ENCODE measurements at places on chromosomes 3 and 15.

- no peak for DNase-seq
Observed at GRCh38 chr15:73282567-73283365, 86.0 kb downstream of the HCN4 start.

DNA sequence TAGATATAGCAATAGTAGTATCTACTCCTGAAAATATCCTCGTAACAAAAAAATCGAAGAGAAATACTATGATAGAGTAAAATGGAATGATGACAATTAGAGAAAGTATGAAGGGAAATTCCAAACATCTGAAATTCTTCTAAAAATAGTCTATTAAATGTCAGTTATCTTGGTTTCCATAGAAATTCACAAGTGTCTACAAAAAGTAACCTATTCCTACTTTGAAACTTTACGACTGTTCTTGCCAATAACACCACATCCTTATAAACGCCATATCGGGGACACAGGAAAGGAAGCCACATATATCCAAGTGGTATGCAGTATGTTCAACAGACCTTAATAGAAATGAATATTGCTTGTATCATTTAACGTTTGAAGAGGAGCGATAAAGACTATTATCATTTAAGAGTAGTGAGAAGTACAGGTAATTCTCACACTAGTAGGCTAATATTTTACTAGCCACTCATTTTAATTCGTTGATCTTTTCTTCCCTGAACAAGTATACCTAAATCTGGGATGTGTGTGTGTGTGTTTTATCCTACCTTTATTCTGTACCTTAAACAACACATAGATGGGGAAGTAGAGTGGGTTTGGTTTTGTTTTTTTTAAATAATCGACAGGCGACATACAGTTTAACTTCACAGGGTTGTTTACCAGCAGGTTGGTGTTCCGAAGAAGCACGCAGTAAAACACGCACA lies 1.2 kb downstream of the GPR176 start:
- no peak for DNase-seq

DNA sequence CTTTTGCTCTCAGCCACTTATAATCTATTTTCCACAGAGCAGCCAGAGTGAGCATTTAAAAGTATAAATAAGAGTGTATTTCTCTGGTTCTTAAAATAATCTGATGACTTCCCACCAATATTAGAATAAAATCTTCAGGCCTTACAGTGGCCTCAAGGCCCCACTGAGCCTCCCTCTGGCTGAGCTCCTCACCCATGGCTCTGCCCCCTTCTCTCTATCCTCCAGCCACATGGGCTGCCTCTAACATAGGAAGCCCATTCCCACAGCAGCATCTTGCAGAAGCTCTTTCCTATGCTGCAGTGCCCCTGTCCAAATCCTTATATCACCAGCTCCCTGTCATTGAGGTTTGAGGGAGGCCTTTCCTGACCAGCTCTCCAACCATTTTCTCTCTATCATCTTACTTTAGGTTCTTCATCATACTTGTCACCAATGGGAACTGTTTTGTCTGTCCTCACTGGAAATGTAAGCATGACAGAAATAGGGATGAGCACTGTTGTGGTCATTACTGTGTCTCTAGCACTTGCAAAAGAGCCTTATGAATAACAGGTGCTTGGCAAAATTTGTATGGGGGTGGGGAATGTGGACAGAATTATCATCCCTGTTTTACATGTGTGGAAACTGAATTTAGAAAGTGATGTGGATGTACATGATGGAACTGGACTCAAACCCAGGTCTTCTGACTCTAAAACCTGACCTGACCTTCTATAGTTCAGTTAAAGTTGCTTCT lies 250.6 kb downstream of the NR1D2 start:
- DNase-seq = no peak

- DNase-seq = peak; percentile 21
Observed at GRCh38 chr3:77039606-77040171, at the start of gene ROBO2. Gene ROBO2, plus strand, starts transcription at chr3:77040099. Its CDS starts 687 bp downstream, at chr3:77040786.

- DNase-seq = no peak
Observed at GRCh38 chr3:53216723-53217122, 39.1 kb downstream of the TKT start.

GRCh38 chr15:44397869-44398268 lies 29.6 kb upstream of the CTDSPL2 start:
- DNase-seq = no peak

DNA sequence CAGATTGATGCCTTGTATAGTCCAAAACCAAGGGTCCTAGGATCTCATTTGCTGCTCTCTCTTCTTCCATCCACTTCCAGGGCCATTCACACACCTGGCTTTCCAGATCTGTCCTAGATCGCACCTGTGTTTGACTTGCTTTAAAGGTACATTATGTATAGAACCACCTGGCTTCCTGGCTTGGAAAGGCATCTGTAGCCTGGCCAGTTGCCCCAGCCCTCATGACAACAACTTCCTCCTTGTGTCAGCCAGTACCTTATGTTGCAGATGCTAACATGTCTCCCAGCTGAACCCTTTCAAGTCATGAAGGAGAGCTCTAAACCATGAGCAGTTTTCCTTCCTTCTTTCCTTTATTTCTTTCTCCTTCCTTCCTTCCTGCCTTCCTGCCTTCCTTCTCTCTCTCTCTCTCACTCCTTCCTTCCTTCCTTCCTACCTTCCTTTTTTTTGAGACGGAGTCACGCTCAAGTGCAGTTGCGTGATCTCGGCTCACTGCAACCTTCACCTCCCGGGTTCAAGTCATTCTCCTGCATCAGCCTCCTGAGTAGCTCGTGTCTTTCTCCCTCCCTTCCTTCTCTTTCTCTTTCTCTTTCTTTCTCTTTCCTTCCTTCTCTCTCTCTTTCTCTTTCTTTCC lies 2.5 kb upstream of the HTR3C start:
- DNase-seq = no peak

GRCh38 chr3:23751212-23751723 lies 54.5 kb upstream of the UBE2E1 start:
- no peak for DNase-seq

DNA sequence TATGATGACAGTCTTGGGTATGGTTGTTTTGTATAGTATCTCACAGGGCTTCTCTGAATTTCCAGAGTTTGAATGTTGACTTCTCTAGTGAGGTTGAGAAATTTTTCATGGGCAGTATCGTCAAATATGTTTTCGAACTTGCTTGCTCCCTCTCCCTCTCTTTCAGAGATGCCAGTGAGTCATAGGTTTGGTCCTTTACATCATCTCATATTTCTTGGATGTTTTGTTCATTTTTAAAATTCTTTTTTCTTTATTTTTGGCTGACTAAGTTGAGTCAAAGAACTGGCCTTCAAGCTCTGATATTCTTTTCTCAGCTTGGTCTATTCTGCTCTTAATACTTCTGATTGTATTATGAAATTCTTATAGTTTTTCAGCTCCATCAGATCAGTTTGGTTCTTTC lies 282.3 kb upstream of the NECTIN3 start:
- DNase-seq = no peak

GRCh38 chr15:95888762-95889161 lies 441.7 kb upstream of the NR2F2 start:
- no peak for DNase-seq

- no peak for DNase-seq
Observed at GRCh38 chr15:62524848-62525247, 359.8 kb upstream of the C2CD4B start.

DNA sequence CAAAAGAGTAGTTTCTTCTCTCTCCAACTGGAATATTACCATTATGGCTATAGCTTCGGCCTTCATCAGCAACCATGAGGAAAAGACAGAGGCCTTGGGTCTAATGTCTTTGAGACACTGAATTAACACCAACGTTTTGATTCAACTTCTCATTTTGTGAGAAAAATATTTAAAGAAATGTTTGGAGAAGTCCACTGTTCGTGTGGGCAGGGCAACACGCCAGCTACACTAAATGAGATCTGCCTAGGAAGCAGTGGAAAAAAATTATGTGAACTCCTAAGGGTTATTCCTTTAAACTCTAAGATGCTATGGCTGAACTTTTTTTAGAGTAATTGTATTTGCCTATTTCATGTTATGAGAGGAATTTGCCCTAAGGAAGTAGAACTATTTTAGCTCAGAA lies 41.8 kb downstream of the NCEH1 start:
- DNase-seq = no peak

DNA sequence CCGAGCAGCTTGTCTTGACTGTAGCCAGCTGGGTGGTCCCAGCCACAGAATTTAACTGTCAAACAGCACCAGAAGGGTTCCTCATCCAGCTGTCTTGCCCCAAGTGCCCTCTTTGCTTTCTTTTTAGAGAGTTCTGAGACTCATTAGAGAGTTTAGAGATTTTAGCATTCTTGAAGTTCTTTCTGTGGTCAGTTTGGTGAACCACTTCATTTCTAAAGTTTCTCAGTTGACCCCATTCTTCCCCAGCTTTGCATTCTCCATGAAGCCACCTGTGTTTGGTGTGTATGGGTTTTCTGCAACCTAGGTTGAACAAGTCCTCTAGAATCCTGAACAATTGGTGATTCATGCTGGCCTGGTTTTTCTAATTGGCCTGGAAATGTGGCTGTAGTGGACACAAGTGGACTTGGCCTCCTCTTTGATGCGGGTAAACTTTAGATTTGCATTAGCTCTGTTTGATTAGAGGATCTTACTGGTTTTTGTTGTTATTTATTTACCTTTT lies 33.7 kb downstream of the FLNB start:
- no peak for DNase-seq

DNA sequence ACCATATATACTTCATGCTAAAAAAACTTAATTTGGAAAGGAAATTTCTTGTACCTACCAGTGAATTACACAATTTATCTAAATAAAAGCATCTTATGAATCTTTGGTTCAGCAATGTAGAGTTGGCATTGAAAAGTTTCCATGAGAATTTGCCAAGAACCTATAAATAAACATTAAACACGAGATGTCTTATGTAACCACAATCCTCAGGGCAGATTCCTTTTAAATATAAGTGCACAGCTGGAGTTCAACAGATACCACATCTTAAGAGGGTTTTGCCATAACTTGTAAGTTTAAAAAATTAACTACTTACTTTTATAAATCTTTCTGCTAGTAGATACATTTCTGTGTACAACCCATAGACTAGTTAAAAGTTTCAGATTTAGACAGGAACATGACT lies 499.3 kb upstream of the ARRDC4 start:
- DNase-seq = no peak

DNA sequence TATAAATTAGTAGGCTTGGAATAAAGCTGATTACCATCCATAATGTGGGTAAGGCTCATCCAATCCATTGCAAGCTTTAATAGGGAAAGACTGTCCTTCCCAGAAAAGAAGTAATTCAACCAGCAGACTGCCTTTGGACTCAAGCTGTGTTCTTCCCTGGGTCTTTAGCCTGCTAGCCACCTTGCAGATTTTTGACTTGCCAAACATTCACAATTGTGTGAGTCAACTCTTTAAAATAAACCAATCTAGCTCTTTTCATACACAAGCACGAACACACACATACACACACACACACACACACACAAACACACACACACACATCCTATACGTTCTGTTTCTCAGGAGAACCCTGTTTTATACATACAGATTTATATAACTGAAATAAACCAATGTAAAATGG lies 248.1 kb downstream of the NAALADL2 start:
- DNase-seq = no peak

DNA sequence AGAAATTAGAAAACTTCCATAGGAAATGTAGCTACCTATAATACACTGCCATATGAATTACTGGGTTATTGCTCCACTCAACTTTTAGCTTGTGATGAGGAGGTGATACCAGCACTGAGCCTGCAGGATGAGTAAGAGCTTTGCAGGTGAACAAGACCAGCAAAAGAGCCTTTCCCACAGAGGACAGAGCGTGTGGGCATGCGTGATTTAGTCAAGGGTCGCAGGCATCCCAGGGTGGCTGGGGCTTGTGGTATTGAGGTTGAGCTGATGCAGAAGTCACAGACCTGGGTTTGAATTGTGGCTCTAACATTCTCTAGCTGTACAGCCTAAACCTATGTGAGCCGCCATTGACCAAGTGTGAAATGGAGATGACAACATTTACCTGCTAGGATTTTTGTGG lies 5.6 kb downstream of the NRROS start:
- no peak for DNase-seq

- DNase-seq = no peak
Observed at GRCh38 chr3:154795582-154795981, 284.5 kb upstream of the MME start.

DNA sequence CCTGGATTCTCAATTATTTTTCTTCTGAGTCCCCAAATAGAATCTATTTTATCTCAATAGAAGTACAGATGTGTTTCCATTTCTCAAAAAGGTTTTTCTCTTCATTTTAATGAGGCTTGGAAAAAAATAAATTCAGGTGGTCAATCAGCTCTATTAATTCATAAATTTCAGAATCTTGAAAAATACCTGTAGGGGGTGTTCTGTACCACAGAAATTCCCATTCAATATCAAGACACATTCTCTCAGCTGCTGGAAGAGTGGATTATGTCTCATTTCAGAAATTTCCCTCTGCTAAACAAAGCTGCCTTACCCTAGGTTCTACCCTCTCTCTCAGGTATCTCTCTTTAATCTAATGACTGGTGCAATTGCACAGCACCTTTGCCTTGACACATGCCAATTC lies 1121.2 kb downstream of the SI start:
- DNase-seq = no peak

- no peak for DNase-seq
Observed at GRCh38 chr3:140207541-140207940, 272.6 kb downstream of the CLSTN2 start.

DNA sequence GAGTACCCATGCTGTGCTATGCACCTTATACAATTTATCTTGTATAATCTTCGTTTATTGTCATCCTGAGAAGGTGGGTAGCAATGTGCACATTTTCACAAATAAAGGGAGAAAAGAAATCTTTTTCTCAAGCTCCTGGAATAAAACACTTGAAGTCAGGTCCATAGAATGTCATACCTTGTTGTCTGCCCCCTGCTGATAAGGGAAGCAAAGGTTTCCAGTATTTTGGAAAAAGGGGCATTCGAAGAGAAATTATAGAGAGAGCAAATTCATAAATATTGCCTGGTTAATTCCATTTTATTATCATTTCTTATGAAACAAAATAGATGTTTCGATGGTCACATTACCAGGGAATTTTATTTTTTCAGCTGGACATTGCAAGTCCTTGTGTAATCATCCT lies 277.8 kb downstream of the RAP2B start:
- no peak for DNase-seq

DNA sequence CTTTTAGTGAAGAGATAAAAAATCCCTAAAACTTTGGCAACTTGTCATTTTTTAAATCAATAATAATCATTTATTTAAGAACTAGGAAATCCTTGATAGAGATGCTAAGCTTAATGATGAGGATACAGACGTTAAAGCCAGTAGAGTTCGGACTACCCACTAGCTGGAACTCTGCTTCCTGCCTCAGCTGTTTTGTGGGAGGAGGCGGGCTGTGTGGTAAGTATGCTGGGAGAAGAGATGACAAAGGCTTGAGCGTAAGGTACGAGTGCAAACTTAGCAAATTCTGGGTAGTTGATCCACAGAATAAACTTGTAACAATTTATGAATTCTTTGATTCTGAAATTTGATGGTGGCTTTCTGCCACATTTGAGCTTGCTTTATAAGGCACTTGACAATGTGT lies 111.2 kb upstream of the NANOGP8 start:
- DNase-seq = no peak

- no peak for DNase-seq
Observed at GRCh38 chr3:145673838-145674237, 487.1 kb downstream of the PLOD2 start.

- no peak for DNase-seq
Observed at GRCh38 chr3:107676469-107677309, 153.9 kb downstream of the BBX start.

- no peak for DNase-seq
Observed at GRCh38 chr3:191695815-191696153, 234.8 kb downstream of the PYDC2 start.

All from omental fat pad (tissue), 4 donors.